ENCODE measurements at places on chromosomes 6 and 20.

DNA sequence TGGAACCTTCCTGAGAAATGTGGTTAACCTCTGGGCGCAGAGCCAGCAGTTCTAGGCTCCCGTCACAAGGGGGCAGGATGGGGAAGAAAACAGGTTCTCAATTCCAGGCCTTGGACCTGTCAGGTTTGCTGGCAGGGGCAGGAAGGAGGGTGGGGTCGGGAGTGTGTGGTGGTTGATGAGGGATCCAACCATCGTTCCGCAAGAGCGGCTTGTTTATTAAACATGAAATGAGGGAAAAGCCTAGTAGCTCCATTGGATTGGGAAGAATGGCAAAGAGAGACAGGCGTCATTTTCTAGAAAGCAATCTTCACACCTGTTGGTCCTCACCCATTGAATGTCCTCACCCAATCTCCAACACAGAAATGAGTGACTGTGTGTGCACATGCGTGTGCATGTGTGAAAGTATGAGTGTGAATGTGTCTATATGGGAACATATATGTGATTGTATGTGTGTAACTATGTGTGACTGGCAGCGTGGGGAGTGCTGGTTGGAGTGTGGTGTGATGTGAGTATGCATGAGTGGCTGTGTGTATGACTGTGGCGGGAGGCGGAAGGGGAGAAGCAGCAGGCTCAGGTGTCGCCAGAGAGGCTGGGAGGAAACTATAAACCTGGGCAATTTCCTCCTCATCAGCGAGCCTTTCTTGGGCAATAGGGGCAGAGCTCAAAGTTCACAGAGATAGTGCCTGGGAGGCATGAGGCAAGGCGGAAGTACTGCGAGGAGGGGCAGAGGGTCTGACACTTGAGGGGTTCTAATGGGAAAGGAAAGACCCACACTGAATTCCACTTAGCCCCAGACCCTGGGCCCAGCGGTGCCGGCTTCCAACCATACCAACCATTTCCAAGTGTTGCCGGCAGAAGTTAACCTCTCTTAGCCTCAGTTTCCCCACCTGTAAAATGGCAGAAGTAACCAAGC is 29.6 kb downstream of the SRSF3 start:
- peak; percentile 84 for DNase-seq

DNA sequence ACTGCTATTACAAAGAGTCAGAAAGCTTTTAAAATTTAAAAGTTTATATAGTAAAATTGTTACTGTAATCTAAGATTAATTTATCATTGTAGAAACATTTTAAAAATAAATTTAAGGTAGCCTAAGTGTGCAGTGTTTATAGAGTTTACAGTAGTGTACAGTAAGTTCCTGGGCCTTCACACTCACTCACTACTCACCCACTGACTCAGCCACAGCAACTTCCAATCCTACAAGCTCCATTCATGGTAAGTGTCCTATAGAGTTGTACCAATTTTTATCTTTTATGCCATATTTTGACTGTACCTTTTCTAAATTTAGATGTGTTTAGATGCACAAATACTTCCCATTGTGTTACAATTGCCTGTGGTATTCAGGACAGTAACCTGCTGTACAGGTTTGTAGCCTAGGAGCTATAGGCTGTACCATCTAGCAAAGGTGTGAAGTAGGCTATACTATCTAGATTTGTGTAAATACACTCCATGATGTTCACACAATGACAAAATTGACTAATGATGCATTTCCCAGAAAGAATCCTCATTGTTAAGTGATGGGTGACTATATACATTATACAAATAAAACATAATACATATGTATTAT is 10.2 kb upstream of the TMEM170B start:
- DNase-seq, result no peak

GRCh38 chr6:127786109-127786508 is 114.7 kb downstream of the THEMIS start:
- no peak for DNase-seq

GRCh38 chr6:169490246-169490641 is 211.6 kb downstream of the WDR27 start:
- DNase-seq, result no peak

DNA sequence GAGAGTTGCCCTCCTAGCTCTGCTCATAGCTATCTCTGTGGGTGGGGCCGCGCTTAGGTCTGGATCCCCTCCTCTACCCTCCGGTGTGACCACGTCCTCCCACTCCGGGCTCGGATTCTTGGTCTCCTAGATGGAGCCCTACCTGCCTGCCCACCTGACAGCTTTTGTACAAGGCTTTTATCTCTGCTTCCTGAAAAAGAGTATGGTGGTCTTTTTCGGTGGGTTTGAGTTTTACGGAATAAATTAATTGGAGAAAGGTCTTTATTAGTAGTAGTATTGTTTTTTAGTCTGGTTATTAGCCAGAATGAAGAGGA is 773 bp downstream of the SMAP1 start:
- DNase-seq, result no peak

DNA sequence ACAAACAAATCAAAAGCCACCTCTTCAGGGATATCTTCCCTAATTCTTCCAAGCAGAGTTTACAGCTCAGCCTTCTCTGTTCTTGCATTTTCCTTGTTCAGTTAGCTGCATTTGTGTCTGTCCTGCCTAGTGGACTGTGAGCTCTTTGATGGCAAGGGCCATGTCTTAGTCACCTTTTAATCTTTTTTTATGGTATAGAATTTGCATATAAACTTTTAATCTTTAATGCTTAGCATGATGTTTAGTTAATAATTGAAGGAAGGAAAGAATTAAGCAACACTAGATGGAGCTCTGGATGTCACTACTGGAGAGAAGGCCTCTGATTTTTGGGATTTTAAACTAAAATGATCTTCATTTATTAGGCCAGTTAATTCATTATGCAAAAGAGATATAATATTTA is 12.1 kb downstream of the PPP2R5D start:
- DNase-seq, result no peak

- DNase-seq, result no peak
These were observed 242.9 kb downstream of the TBX18 start for GRCh38 chr6:84521511-84521910.

- no peak for DNase-seq
These were observed 119.4 kb upstream of the PRND start for GRCh38 chr20:4602297-4602631.

- DNase-seq, result no peak
These were observed 227.4 kb downstream of the TMEM200A start for GRCh38 chr6:130593200-130593599.

GRCh38 chr6:113903666-113904330 is 46.7 kb downstream of the MARCKS start:
- DNase-seq, result no peak

- DNase-seq, result peak; percentile 35
These were observed 114.1 kb upstream of the FRMD1 start for GRCh38 chr6:168192901-168193815.

DNA sequence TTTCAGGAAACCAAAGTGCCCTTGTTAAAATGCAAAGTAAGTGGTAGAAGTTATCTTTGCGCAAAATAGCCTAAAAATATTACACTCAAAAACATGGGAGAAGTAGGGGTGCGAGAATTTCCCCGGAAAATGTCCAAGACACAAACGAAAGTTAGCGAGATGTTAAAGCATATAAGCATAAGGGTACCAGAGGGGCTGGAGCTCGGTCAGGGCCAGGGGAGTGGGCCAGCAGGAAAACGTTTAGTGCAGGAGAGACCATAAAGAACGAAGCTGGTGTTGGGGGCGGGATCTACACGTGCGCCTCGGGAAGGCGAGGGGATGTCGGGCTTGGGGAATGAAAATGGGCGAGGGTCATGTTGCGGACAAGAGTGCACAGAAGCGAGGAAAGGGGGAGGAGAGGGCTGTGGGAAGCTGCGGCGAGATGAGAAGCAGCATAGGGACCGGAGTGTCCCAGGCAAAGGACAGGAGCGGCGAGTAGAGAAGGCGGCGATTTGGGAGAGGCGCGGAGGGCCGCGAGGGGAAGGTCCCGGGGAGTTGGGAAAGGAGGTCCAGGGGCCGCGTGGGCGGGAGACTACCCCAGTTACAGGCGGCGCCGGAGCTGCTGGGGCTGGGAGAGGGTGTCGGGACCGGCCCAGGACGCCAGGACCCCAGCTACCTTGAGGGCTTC is 600 bp downstream of the XPO5 start:
- DNase-seq, result peak; percentile 50

GRCh38 chr6:128659878-128660622 is 139.7 kb upstream of the PTPRK start:
- no peak for DNase-seq

- DNase-seq, result no peak
These were observed 61.4 kb downstream of the CARMIL1 start for GRCh38 chr6:25340431-25341202.

- DNase-seq, result no peak
These were observed 50.1 kb downstream of the PKIB start for GRCh38 chr6:122660296-122660695.

- DNase-seq, result no peak
These were observed 347.3 kb upstream of the RUNX2 start for GRCh38 chr6:44980841-44981240.

- no peak for DNase-seq
These were observed 969.9 kb upstream of the EPHA7 start for GRCh38 chr6:94389218-94389617.

GRCh38 chr6:146948790-146949342 is 255.4 kb upstream of the STXBP5 start:
- DNase-seq, result no peak

DNA sequence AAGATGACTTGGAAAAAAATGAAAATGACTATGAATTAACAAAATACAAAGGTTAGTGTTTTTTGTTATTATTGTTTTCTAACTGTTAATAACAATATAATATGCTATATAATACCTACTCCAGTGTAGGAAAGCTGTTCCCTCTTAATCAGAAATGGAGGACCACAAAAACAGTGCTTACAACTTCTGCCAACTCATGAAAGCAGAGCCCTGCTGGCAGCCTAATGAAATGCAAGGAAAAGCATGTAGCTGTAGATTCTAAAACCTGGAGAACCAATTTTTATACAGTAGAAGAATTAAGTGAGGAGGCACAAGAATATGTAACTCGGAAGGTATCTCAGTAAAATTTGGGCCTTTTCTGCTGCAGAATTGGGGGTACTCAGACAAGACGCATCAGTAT is 29.4 kb downstream of the PHIP start:
- DNase-seq, result no peak

GRCh38 chr6:42522036-42522435 is 41.8 kb upstream of the UBR2 start:
- no peak for DNase-seq

- DNase-seq, result no peak
These were observed 7.9 kb upstream of the TAGAP start for GRCh38 chr6:159052720-159053119.

GRCh38 chr6:123462152-123462551 is 174.6 kb downstream of the TRDN start:
- no peak for DNase-seq

DNA sequence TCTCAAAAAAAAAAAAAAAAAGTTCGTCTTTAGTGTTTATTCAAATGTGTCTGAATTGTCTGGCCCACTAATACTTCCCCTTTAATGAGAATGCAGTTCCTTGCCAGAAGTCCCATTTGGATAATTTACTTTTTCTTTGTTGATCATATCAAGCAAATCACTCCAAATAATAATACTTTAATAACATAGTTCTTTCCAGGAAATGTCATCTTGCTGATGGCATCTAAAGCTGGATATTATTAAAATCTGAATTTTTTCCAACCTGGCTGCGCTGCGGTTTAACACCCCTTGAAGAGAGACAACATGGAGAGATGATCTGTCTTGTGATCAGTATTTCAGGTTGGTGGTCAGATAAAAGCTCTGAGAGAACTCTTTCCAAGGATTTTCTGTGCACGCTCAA is 111.2 kb upstream of the CNKSR3 start:
- no peak for DNase-seq

GRCh38 chr20:51249215-51249614 is 226.3 kb upstream of the KCNG1 start:
- DNase-seq, result no peak

GRCh38 chr6:149347067-149347466 is 29.6 kb downstream of the TAB2 start:
- DNase-seq, result no peak

- no peak for DNase-seq
These were observed 455.0 kb downstream of the RFPL4B start for GRCh38 chr6:112802144-112802543.

GRCh38 chr6:90907931-90908655 is 321.2 kb upstream of the MAP3K7 start:
- no peak for DNase-seq

GRCh38 chr6:138864343-138864890 is 68.5 kb downstream of the ECT2L start:
- no peak for DNase-seq

GRCh38 chr20:59873409-59873808 is 60.0 kb downstream of the SYCP2 start:
- no peak for DNase-seq

DNA sequence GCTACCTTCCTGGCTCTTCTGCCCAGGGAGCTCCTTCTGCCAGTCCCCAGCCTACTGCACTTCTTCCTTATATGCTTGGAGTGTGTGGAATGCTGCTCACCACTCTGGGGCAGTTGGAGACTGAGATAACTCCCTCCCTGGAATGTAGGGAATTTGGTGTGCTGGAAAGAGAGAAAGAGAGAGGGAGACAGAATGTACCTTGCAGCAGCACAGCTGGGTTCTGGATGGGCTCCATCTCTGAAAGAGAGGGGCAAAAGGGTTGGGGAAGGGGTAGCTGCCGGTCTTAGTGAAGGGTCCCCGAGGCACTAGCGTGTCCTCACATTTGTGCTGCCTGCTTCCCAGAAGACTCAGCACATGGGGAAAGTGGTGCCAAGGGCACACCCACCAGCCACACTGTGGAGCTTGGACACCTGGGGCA is 40.2 kb upstream of the DDR1 start:
- no peak for DNase-seq

- DNase-seq, result no peak
These were observed 59.9 kb downstream of the MDGA1 start for GRCh38 chr6:37637562-37638413.

DNA sequence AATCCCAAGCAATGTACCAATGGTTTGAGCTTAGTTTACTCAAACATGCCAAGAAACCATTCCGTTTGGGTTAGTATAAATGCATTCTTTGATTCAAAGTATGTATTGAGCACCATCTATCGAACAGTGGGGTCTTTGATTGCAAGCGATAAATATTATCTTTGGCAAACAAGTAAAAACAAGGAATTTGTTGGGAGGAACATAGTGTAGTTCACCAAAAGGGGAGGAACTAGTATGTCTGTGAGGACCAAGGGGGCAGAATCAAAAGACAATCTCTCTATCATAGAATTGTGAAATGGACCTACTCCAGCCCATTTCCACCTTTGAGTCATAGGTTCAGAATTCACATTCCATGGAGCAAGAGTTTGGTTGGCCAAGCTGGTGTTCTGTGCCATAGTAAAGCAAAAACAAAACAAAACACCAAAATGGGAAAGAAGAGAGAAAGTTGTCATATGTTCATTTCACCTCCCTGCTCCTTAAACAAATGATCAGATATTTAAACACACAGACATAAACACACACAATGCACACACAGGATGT is 266.0 kb downstream of the TSHZ2 start:
- no peak for DNase-seq

DNA sequence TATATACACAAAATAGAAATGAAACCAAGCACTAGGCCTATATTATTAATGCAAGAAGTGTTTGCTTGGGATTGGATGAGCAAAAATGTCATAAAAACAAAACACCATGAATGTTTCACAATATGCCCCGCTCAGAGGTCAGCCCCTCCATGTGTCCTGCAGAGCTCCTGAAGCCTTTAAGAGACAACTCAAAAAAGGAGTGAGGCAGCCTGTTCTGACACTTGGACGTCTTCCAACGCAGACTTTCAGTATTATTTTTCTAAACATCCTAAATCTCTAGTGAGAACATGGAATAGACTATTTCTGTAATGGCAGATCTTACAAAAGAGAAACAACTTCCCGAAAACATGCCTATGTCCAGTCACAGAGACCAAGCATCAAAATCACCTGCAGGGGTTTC is 322.6 kb downstream of the PRKN start:
- no peak for DNase-seq

GRCh38 chr6:89311853-89312531 is 3.1 kb downstream of the GABRR2 start:
- DNase-seq, result no peak
